ENCODE measurements at places on chromosomes 1 and 21.

DNA sequence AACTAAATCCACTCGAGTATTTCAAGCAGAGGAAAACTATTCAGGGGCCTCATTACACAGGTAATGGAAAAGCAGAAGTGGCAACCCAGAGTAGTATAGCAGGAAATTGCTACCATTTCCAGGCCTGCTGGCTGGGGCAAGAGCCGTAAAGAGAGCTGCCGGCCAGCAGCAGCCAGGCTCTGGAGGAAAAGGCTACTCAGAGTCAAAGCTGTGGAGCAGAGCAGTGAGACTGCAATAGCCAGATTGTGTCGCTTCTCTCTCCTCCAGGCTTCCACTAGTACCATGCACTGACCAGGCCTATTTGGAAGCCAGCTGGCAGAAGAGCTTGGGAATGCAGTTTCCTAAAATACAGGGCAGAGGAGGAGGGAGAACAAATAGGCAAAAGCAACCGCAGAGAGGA is 155.5 kb downstream of the OMA1 start:
- DNase-seq: no peak

DNA sequence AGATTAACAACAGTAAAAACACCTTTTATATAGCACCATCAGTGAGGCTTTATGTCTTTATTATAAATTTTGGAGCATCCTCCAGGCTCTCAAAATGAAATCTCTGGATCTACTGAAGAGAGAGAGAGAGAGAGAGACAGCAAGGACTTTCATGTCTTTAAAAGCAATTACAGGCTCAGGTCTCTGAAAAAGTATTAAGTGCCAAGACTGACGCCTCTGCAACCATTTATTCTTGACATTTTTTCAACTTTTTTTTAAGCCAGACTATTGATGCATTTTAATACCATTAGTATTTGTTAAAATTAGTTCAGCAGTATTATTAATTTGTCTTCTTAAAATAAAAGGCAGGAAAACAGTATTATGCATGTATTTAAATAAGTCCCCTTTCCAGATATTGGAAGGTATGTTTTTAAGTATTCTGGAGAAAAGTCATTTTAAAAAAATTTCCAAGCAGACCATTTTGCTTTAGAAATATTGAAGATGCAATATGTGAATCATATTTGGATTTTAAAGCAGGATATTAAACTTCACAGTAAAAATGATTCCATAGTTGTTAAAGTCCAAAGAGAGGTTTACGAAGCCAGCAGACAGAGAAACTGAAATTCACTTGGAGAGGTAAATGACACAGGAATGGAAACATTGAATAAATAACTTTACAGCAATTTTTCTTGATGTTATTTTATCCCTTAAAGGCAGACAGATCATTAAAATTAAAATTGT is 35.4 kb upstream of the APOBEC4 start:
- DNase-seq: no peak

- DNase-seq: no peak
Measured at GRCh38 chr1:11308699-11309224, 35.8 kb downstream of the UBIAD1 start.

DNA sequence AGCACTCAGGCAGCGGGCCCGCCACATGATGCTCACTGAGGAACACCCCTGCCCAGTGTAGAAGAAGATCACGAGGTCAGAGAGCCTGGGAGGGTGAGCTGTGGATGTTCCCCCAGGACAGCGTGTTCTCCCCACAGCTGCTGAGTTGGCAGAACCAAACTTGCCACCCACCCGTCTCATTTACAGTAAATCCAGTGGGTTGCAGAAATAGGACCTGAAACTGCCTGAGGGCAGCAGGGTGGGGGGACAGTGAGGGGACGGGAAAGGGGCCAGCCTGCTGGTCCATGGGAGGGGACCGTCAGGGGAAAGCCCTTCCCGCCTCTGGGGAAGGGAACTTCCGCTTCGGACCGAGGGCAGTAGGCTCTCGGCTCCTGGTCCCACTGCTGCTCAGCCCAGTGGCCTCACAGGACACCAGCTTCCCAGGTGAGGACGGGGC is at the start of gene C1QB:
Gene C1QB (plus strand): TSS at position 356 of the 436 bp plus-strand sequence. CDS start 6,227 bp downstream, outside the sequence.
- no peak for DNase-seq

DNA sequence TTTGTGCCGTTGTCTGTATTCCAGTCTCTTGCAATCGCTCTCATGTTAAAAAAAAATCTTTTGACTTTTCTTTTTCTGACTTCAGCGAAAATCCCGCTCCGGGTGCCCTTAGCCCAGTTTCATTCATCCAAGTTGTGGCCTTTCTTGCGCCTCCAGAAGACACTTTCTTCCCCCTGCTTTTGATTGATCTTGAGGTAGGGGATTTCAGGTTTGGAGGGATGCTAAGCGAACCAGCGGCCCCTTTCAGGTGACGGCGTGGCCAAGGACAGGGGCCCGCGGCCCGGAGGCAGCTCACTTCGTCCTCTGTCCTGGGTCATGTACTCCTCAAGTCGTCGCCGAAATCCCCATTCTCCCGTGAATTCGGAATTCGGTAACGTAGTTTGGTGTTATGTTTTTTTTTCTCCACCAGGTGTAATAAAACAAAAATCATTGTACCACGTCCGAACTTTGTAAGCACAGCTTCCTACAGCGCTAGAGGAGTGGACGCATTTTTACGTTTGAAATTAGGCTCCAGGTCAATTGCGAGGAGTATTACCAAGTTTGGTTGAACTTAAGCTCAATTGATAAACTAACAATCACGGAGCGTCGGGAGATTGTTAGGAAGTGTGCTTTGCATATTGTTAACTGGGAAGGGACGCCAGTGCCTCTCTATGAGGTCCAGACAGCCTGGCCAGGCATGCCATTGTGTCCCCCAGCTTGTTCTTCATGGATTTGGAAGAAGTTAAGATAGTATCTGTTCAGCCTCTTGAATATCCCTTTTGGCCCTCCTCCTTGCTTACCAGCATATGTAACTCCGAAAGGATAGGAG is 1.1 kb downstream of the MRPS6 start:
- no peak for DNase-seq

GRCh38 chr21:36023092-36023480 is 37.2 kb downstream of the SETD4 start:
- DNase-seq: no peak

- DNase-seq: no peak
Measured at GRCh38 chr1:55420929-55421716, 206.0 kb upstream of the USP24 start.

GRCh38 chr21:29078869-29079767 is 5.7 kb upstream of the CCT8 start:
- no peak for DNase-seq

- no peak for DNase-seq
Measured at GRCh38 chr1:39333296-39333695, 128.8 kb downstream of the MACF1 start.

- no peak for DNase-seq
Measured at GRCh38 chr21:31142600-31142999, 104.3 kb upstream of the KRTAP19-8 start.

DNA sequence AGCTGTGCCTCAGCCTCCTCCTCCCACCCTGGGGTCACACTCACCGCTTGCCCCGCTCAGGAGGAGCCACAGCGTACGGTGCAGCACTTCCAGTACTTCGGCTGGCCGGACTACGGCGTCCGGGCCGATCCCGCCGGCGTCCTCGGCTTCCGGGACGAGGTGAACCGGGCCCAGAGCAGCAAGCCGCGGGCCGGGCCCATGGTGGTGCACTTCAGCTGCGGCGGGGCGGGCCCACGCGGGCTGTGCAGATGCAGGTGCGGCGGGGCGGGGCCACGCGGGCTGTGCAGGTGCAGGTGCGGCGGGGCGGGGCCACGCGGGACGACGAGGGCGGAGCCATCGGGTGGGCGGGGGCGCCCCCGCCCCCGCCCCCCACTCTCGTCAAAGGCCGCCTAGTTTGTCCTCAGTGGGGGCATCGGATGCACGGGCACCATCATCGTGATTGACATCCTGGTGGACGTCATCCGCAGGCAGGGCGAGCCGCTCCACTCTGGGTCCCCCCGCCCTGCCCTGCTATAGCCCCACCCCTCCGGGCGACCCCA is 5.5 kb downstream of the RNF223 start:
- no peak for DNase-seq

DNA sequence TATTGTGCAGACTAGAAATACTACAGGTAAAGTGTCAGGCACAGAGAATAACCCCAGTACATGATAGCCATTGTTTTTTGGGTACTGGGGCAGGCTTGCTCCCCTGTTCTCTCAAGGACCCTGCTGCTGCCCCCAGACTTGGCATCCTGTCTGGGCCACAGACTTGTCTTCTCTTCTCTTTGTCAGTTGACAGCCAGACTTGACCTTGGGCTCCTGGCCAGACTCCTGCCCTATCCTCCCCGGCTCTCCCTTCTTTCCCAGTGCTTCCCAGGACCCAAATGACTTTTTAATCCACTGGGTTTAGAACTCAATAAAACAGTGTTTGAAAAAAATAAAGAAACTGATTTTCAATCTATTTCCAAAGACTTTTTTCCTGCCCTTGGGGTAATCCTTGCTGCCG is 43.2 kb downstream of the ZSCAN20 start:
- no peak for DNase-seq

DNA sequence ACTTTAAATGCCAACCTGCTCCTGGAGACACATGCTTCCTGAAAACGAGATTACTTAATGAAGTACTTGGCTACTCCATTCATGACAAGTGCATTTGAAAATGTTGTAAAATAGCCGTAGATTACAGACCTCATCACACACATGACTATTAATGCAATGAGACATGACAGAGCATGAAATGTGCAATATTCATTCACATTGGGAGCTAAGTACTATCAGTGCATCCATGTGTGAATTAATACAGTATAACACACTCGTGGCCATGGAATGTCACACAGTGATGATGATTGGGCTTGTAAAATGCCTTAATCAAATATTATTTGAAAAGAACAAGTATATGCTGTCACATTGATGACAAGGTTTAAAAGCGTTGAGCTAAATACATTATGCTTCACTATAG is 407.0 kb downstream of the AMY1C start:
- no peak for DNase-seq

- no peak for DNase-seq
Measured at GRCh38 chr1:198809247-198809646, 170.4 kb downstream of the PTPRC start.

DNA sequence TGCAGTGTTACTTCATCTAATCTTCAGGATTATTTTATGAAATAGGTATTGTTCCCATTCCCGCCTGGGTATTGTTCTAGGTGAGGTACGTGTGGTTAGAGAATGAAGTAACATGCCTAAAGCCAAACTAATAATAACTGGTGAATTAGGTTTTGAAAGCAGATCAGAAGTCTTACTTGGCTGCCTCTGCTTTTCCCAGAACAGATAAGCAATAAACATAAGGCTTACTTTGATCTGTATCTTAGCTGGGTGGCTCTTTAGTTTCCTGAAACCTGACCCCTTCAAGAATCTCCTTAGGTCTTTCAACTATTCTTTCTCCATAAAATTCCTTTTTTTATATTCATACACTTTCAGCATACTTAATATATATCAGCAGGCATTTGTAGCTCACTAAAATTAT is 65.3 kb downstream of the VAV3 start:
- DNase-seq: no peak

GRCh38 chr1:237133921-237134320 is 91.9 kb downstream of the RYR2 start:
- DNase-seq: no peak

DNA sequence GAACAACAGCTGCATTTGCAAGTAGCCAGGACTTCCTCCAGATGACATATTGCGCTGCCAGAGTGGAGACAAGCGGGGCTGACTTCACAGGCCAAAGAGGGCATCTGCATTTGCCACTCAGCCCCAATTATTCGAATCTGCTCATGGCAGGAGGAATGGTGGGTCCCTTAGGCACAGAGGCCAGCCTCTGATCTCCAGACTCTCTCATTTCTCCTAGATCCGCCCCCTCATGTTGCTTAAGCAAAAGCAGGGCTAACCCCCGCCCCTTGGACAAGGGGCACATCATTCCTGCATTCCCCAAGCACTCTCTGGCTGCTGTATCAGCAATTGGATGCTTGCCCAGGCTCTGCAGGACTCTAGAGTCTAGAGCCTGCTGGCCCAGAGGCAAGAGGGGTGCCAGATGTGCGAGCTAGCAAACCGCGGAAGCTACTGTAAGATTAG is 262.4 kb downstream of the ST6GALNAC3 start:
- DNase-seq: no peak

DNA sequence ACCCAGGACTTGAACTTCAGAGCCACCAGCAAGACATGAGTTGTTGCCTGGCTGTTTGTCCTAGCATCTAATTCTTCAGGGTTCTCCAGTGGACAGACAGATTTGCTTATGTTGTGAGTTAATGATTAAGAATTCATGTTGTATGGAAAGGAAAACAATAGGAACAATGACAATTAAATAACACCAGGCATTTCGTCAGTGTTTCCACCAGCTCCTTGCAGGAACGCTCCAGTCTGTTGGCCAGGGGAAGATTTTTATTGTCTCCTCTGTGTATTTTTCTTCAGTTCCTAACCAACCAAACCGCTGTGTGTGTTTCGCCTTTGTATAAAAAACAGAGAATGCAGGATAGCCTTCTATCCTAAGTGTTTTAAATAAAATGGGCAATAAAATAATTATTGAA is 64.4 kb upstream of the PTGFR start:
- no peak for DNase-seq

DNA sequence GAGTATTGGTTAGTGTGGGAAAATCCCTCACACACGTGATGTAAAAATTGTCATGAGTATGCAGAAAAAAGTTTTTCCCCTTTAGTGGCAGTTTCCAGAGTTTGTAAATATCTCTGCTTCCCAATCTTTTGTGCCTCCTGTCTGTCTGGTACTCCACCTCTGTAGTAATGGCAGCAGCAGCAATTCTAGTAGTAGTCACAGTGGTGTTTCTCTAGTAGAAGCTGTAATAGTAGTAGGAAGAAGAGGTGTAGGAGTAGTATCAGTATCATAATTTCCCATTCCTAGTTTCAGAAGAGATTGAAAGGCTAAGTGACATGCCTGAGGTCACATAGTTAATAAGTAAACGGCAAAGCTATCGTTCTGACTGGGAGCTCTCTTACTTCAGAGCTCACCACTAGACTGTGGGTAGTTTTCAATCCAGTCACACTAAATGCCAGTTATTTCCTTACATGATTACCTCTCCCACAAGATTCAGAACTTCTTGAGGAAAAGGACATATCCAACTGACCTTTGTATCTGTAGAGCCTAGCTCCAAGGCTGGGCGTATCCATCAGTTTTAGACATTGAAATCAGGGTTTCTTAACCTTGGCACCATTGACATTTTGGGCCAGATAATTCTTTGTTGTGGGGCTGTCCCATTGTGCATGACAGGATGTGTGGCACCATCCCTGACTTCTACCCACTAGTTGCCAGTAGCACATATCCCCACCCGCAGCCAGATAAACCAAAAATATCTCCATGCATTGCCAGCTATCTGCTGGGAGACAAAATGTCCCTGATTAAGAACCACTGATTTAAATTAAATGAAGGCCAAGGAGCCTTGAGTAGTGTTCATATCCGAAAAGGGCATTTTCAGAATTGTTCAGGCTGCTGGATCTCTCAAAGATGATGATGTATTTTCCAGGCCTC is 135.9 kb downstream of the FGGY start:
- DNase-seq: no peak

- no peak for DNase-seq
Measured at GRCh38 chr1:8070381-8070811, 44.3 kb upstream of the ERRFI1 start.

Data from stimulated activated CD8-positive, alpha-beta memory T cell treated with anti-CD3 and anti-CD28 coated beads, Interleukin-15, amount 100 ng/mL, for 1 hour (primary cell).